ENCODE measurements at places on chromosomes 12 and 14.

GRCh38 chr12:82554529-82554928 lies 132.2 kb upstream of the TMTC2 start:
- DNase-seq: no peak

GRCh38 chr12:82955043-82955442 lies 268.3 kb downstream of the TMTC2 start:
- no peak for DNase-seq

- peak; percentile 28 for DNase-seq
These were observed 1.2 kb downstream of the SNX6 start for GRCh38 chr14:34628681-34629135.

- DNase-seq: no peak
These were observed 199.6 kb upstream of the TMEM260 start for GRCh38 chr14:56379956-56380355.

DNA sequence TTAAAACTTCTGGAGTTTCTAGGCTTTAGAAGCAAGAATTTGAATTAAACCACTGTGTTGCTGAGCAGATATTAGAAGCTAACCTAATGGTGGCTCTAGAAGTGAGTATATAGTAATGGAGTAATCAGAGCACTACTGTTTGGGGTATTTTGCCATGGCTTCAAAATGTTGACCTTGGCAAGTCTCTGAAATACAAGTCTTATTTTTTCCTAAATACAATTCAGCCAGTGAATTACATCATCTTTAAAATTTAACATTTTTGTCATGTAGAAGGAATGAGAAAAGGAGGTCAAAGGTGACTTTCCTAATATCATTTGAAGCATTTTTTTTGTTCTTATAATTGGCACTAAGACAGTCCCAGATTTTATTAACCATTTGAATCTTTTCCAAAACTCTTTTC lies 25.2 kb downstream of the PMCH start:
- no peak for DNase-seq

- DNase-seq: no peak
These were observed 155.5 kb downstream of the SLC15A5 start for GRCh38 chr12:16121953-16122352.

DNA sequence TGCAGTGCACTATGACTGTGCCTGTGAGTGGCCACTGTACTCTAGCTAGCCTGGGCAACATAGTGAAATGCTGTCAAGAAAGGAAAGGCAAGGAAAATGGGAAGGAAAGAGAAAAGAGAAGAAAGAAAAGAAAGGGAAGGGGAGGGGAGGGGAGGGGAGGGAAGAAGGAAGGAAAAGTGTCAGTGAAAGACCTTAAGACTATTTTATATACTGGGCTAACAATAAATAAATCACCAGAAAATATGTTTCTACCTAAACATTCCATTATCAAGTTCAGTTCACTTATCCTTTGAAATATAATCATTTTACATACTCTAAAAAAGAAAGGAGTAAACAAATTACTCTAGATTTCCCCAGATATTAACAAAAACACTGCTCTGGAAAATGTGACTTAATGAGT lies 22.1 kb downstream of the COCH start:
- no peak for DNase-seq

- no peak for DNase-seq
These were observed 74.9 kb downstream of the TBK1 start for GRCh38 chr12:64526859-64527258.

- DNase-seq: no peak
These were observed 44.5 kb upstream of the VPS33A start for GRCh38 chr12:122310626-122311333.

- DNase-seq: no peak
These were observed 154.4 kb upstream of the DIO3 start for GRCh38 chr14:101406921-101407320.

Measured in activated T-cell treated with anti-CD3 and anti-CD28 coated beads, Interleukin-2, amount 50 U/mL, for 72 hours (primary cell).